ENCODE measurements at places on chromosomes 7 and 10.

GRCh38 chr10:35212856-35213255 lies 86.2 kb downstream of the CREM start:
- peaks cover 64% of the 10 kb centered on the region for H3K36me3 ChIP-seq
- peaks cover 77% of the 10 kb centered on the region for H3K4me1 ChIP-seq
- DNase-seq: no peak
- H3K4me3 ChIP-seq: no peak overlapping the region
- no peak overlapping the region for H3K27ac ChIP-seq
- H3K27me3 ChIP-seq: no peaks in the 10 kb centered on the region

DNA sequence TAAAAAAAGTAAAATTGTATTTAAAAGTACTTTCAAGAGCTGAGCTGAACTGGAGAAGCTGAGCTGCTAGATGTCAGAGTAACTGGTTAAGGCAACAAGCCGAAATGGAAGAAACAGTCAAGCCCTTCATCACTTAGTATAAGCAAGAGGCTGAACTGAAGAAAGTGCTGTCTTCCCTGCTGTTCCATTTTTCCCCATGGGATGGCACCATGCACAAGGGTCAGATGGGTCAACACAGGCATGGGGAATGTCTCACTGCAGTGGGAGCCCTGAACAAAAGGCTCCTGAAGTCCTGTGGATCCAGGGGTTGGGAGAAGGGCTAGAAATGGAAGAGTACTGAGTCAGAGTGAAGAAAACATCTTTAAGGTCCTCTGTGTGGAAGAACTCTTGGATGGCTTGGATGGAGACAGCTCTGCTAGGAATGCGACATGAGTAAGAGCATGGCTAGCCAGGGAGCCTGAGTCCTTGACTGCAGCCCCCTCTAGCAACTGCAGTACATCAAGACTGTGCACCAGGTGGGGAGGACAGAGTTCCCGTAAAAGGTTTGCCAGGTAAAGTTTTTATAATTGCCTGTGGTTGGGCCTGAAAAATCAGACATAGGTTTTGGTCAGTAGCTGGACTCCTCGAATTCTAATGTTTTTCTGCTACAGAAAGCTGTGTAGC lies 348.3 kb downstream of the GPR158 start:
- H3K4me3 ChIP-seq: no peak overlapping the region
- no peaks in the 10 kb centered on the region for H3K4me1 ChIP-seq
- no peaks in the 10 kb centered on the region for H3K36me3 ChIP-seq
- no peak for DNase-seq
- H3K27ac ChIP-seq: no peak overlapping the region

DNA sequence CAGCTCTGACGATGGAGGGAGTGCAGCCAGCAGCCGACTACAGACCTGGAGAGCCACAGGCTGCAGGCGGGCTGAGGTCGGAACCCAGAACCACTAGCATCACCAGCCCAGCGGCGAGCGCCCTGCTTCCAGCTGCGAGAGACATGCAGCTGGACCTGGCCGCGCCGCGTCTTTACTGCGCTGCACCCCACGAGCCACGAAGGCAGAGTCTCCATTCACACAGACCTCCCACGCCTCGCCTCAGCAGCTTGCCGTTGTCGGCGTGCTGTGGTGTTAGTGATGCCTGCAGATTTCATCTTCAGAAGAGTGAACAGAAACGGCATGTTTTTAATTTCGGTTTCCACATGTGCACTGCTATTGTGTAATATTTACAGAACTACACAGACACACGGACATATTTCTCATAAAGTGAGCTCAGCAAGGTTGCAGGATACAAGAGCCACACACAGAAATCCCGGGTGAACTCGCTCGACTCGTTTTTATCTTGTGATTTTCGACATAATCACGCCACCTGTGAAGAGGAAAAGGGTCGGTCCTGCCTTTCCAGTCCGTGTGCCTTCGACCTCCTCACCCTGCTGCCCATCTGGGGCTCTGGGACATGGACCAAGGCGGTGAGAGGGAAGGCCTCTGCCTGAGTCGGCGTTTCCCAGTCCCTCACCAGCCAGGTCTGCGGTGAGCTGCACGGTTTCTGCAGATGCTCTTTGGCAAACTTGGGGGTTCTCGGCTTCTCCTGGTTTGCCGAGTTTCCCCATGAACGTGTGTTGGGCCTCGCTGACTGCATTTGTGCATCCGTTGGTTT lies 252.2 kb downstream of the ELFN1 start:
- H3K4me3 ChIP-seq: peak overlapping the region; percentile 63
- peaks cover 23% of the 10 kb centered on the region for H3K27me3 ChIP-seq
- DNase-seq: peak; percentile 57
- H3K4me1 ChIP-seq: peaks cover 86% of the 10 kb centered on the region
- peaks cover 32% of the 10 kb centered on the region for H3K36me3 ChIP-seq
- peak overlapping the region; percentile 5 for H3K27ac ChIP-seq

DNA sequence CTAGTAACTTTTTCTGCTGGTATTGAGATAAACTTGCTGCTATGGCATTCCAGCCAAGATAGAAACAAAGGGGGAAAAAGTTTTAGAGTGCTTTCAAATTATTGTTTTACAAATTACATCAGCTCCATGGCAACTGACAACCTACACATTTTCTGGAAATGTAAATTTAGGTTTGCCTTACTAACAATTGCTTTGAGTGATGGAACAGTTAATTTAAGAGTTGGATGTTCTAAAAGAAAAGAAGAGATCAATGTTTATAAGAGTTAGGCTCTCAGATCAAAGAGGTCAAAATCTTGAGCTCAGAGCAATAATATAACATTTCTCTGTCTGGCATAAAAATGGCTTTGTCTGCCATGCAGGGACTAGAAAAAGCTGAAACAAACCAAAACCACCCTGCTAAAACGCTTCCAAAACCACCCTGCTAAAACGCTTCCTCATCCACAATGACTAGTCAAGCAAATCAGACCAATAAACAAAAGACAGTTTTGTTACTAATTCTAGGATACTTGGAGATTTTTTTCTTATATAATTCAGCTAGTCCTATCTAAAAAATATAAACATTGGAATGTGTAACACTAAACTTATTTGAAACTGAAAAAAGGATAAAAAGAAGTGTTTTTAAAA lies 32.3 kb downstream of the ORC5 start:
- no peaks in the 10 kb centered on the region for H3K4me1 ChIP-seq
- H3K36me3 ChIP-seq: peaks cover 47% of the 10 kb centered on the region
- H3K27me3 ChIP-seq: no peaks in the 10 kb centered on the region
- no peak for DNase-seq

GRCh38 chr7:147664541-147664940 lies 926.0 kb upstream of the C7orf33 start:
- no peaks in the 10 kb centered on the region for H3K4me1 ChIP-seq
- no peak overlapping the region for H3K27ac ChIP-seq
- H3K27me3 ChIP-seq: no peaks in the 10 kb centered on the region
- DNase-seq: no peak
- H3K36me3 ChIP-seq: no peaks in the 10 kb centered on the region

DNA sequence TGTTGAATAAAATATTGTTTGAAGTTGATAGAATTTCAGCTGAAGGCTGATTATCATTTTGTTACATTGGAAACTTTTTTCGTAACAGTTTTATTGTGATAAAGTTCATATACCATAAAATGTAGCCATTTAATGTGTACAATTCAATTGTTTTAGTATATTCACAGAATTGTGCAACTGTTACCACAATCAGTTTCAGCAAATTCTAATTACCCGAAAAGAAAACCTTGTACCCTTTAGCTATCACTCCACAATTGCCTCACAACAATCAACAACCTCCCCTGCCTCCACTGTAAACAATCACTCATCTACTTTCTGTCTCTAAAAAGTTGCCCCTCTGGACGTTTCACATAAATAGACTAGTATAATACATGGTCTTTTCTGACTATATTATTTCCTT lies 179.7 kb upstream of the BET1 start:
- no peak overlapping the region for H3K27ac ChIP-seq
- H3K36me3 ChIP-seq: no peaks in the 10 kb centered on the region
- DNase-seq: no peak
- no peaks in the 10 kb centered on the region for H3K4me1 ChIP-seq
- H3K27me3 ChIP-seq: no peaks in the 10 kb centered on the region

GRCh38 chr7:50502001-50502684 lies 52.0 kb upstream of the FIGNL1 start:
- DNase-seq: no peak
- H3K4me1 ChIP-seq: no peaks in the 10 kb centered on the region
- no peaks in the 10 kb centered on the region for H3K36me3 ChIP-seq

GRCh38 chr7:104135760-104136558 lies 71.9 kb downstream of the ORC5 start:
- H3K27me3 ChIP-seq: no peaks in the 10 kb centered on the region
- no peak for DNase-seq
- H3K4me1 ChIP-seq: no peaks in the 10 kb centered on the region
- no peak overlapping the region for H3K4me3 ChIP-seq

- no peak for DNase-seq
- H3K27ac ChIP-seq: peak overlapping the region; percentile 77
- peaks cover 33% of the 10 kb centered on the region for H3K36me3 ChIP-seq
- peak overlapping the region; percentile 91 for H3K4me3 ChIP-seq
- no peaks in the 10 kb centered on the region for H3K27me3 ChIP-seq
- H3K4me1 ChIP-seq: peaks cover 55% of the 10 kb centered on the region
Observed at GRCh38 chr10:133393401-133394063, 425 bp upstream of the MTG1 start.

DNA sequence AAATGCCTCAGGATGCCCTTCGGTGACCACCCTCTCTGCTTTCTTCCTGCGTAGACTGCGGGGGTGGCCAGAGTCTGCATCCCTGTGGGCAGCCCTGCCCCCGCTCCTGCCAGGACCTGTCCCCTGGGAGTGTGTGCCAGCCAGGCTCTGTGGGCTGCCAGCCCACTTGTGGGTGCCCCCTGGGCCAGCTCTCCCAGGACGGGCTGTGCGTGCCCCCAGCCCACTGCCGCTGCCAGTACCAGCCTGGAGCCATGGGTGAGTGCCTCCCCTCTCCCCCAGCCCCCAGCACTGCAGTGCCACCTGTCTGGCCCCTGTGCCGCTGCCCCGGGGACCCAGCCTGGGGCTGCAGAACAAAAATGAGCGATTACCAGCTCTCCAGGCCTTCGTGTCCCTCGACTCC lies 23.1 kb upstream of the ZNF862 start:
- no peaks in the 10 kb centered on the region for H3K27me3 ChIP-seq
- no peaks in the 10 kb centered on the region for H3K36me3 ChIP-seq
- no peak overlapping the region for H3K4me3 ChIP-seq
- no peak overlapping the region for H3K27ac ChIP-seq
- H3K4me1 ChIP-seq: no peaks in the 10 kb centered on the region
- DNase-seq: no peak

DNA sequence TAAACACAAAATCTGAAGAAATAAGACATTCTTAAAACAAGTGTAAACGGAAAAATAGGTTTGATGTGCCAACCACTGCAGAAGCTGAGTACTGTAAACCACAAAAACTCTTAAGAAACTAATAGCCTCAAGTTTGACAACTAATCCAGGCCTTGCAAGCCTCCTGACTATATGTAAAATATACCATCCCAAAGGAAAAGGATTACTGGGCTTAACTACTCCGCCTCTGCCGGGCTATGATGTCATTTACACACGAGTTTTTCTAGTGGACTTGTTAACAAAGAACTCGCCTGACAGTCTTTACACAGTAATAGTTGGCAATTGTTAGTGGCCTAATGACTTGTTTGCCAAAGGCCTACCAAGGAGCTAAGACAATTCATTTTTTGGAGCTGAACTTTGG lies 2.1 kb downstream of the KIF5B start:
- H3K4me3 ChIP-seq: peak overlapping the region; percentile 97
- peaks cover 61% of the 10 kb centered on the region for H3K4me1 ChIP-seq
- peak overlapping the region; percentile 97 for H3K27ac ChIP-seq
- no peak for DNase-seq
- H3K36me3 ChIP-seq: peaks cover 35% of the 10 kb centered on the region
- H3K27me3 ChIP-seq: no peaks in the 10 kb centered on the region

DNA sequence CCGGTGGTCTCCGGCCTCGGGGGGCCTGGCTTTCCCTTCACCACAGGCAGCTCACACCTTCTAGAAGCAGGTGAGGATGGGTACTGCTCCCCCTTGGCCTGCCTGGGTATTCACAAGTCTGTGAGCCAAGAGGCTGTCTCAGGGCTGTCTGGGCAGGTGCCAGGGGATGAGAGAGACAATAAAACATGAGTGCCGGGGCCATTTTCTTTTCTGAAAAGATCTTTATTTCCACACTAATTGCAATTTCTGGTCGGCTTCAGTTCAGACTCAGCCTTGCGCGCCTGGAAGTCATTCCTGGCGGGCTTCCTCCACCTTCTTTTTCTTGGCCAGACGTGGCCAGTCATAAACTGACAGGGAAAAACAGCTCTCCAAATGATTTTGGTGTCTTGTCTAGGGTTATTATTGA lies 171.2 kb downstream of the ARHGAP12 start:
- no peak for DNase-seq
- H3K4me1 ChIP-seq: peaks cover 15% of the 10 kb centered on the region
- H3K27ac ChIP-seq: no peak overlapping the region
- H3K4me3 ChIP-seq: no peak overlapping the region
- no peaks in the 10 kb centered on the region for H3K36me3 ChIP-seq

DNA sequence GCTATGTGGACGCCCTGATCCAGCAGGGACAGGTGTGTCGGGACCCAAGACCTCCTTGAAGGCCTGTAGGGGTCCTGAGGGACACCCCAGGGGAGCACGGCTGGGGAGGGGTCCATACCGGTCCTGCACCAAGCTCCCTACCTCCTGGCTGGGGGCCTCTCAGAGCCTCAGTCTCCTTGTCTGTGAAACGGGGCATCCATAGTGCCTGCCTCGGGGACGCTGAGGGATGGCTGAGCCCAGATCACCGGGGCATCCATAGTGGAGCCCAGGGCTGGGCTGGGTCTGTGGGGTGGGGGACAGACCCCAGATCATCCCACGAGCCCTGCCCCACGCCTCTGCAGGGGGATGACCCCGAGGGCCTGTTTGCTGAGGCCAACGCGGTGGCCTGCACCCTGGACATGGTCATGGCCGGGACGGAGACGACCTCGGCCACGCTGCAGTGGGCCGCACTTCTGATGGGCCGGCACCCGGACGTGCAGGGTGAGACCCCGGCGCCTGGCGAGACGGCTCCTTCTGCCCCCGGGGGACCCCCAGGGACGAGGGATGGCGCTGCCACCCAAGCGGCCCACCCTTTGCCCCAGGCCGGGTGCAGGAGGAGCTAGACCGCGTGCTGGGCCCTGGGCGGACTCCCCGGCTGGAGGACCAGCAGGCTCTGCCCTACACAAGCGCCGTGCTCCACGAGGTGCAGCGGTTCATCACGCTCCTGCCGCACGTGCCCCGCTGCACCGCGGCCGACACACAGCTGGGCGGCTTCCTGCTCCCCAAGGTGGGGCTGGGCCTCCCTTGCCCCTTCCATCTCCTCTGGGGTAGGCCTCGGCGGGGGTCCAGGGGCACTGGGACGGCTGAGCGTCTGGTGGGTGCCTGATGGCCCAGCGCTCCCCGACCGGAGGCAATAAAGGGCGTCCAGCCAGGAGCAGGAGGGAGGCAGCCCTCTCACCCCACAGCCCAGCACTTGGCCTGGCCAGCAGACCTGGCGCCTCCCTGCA lies 4.1 kb downstream of the CYP2W1 start:
- H3K4me3 ChIP-seq: no peak overlapping the region
- DNase-seq: no peak
- H3K36me3 ChIP-seq: no peaks in the 10 kb centered on the region
- no peaks in the 10 kb centered on the region for H3K27me3 ChIP-seq
- no peak overlapping the region for H3K27ac ChIP-seq

Measured in activated CD8-positive, alpha-beta T cell treated with anti-CD3 and anti-CD28 coated beads, Interleukin-2, amount 10 ng/mL, durations not matched to agents 7 days and 5 days (primary cell).